ENCODE measurements at places on chromosomes 6 and 20.

- DNase-seq = no peak
Measured at GRCh38 chr6:8361259-8361658, 74.1 kb downstream of the SLC35B3 start.

DNA sequence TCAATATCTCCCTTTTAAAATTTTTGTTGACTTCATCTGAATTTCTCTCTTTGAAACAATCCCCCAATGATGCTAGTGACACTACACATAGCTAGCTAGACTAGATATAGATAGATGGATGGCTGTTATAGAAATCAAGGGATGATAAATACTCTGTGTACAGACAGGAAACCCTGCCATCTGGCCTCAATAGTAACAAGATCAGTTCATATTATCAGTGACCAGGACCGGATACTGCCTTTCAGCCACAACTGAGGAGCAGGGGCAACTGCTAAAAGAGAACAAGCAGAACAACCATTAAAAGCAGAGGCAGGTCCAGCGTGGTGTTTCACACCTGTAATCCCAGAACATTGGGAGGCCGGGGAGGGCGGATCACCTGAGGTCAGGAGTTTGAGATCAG lies 118.3 kb upstream of the FAM184A start:
- DNase-seq = no peak

DNA sequence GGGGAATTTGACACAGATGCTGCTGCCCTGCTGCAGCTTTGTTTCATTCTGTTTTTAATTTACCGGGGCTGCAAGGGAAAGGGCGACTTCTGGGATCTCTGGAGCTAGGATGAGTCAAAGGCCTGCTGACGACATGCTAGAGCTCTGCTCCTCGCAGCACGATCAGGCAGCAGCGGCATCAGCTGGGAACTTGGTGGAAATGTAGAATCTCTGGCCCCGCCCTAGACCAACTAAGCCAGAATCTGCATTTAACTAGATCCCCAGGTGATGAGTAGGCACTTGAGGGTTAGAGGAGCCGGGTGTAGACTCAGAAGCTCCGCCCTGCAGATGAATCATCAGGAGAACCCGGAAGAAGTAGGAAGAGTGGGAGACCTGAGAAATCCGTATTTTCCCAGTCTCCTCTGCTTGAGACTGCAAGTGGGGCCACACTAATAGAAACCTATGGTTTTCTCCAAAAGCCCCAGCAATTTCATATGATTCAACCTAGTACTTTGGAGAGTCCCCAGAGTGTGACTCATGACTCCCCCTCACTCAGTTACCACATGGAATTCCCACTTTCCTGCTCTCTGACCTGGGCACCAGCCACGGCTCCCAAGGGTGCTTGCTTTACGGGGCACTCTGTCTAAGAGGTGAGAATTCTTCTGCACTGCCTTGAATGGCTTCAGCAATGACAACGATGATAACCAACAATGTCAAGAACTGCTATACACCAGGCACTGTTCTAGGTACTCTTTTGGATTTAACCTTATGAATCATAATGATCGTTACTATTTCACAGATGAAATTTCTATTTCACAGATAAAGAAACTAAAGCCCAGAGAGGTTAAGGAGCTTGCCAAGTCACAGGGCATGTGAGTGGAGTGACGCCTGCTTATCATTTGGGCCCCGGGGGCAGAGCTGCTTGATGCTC lies 18.1 kb downstream of the TUBB2B start:
- peak; percentile 91 for DNase-seq

GRCh38 chr20:59774204-59774641 lies 159.2 kb downstream of the SYCP2 start:
- no peak for DNase-seq
